ENCODE measurements at places on chromosomes 4 and X.

DNA sequence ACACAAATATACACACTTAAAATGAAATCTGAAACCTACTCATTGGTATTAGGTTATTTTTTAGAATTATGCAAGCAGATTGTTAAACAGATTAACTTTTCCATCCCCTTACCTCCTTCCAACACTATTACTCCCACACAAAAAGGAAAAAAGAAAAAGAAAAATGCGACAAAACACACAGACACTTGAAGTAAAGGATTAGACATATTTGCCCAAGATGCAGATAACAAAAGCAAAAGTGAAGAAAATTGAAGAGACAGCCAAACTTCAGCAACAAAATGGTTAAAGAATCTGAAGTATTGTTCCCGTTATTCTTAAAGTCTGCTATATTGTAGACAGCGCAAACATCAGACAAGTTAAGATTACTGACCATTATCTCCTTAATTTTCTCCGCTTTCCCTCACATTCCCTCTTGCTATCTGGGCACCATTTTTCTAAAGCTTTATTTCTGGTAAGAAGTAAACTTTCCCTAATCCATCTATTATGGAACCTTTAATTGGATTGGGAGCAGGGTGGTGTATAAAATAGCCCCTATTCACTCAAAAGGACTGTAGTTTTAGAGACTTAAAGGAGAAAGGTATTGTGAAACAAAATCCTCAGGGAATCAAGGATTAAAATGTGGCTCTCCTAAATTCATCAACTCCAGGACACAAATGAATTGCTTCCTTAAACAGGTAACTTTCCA is 34.7 kb upstream of the MAB21L2 start:
- no peak for DNase-seq

- no peak for DNase-seq
Measured at GRCh38 chrX:69268611-69269010, 103.4 kb upstream of the PJA1 start.

GRCh38 chr4:91198951-91199350 is 1071.8 kb downstream of the CCSER1 start:
- no peak for DNase-seq

- peak; percentile 42 for DNase-seq
Measured at GRCh38 chr4:183443655-183444213, 702 bp upstream of the CDKN2AIP start.

DNA sequence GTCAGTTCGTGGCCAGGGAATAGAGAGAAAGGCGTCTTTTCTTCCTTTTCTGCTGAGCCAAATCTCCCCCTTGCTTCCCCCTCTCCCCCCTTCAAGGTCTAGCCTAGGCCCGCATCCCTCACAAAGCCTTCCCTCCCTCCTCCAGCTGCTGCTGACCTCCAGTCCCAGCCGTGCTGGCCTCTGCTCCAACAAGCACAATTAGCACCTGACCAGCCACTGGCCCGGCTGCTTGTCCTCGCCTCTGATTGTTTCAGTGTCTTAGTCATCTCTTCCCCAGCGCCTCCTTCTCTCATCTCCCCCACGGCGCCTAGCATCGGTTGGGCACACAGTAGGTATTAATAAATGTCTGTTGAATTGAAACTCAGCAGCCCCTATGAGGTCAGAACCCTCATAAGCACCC is 4.2 kb downstream of the ELF4 start:
- DNase-seq, result no peak

- DNase-seq, result no peak
Measured at GRCh38 chr4:1183985-1184773, 11.8 kb upstream of the SPON2 start.

Measured in activated T-cell treated with anti-CD3 and anti-CD28 coated beads, Interleukin-2, amount 50 U/mL, for 72 hours (primary cell).